ENCODE measurements at places on chromosomes 13 and 19.

- no peak for DNase-seq
These were observed 259.0 kb downstream of the ITGBL1 start for GRCh38 chr13:101711307-101712025.

GRCh38 chr13:43596924-43597598, 189.7 kb downstream of the ENOX1 start:
- DNase-seq: no peak

GRCh38 chr19:10768936-10769335, 51.1 kb downstream of the DNM2 start:
- DNase-seq: no peak

DNA sequence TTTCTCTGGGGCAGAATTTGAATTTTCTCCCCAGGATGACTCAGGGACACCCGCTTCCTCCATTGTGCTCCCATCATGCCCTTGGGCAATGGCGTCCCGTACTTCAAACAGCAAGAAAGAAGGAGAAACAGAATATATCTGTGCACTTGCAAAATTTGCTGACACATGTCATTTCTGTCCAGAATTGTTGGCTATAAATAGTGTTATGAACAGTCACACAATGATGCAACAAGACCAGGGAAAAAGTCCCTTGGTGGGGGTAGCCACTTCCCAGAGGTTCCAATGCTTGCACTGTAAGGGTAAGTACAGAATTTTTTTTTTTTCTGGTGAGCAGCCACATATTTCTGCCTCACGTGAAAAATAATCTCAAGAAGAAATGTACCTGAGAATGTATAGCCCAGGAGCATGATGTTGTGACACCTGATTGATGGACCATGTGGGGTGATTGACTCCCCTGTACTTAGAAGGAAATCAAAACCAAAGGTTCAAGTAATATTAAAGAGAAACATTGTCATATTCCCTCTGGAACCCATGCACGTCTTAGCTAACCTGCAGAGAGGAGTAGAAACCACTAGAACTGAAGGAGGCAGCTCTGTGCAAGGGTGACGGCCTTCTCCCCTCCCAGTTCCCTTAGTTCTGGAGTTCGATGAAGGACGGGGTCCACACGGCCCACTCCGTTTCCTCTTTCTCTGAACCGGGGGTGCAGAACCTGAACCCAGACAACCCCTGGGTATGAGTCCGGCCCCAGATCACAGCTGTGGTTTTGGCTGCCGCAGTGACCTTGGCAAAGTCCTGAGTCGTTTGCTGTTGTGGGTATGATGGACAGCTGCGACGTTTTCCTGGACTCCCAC, 9.3 kb upstream of the LAIR1 start:
- no peak for DNase-seq

- DNase-seq: no peak
These were observed 30.9 kb upstream of the MED4 start for GRCh38 chr13:48125794-48126228.

- DNase-seq: no peak
These were observed 1.0 kb downstream of the IRF2BP1 start for GRCh38 chr19:45884682-45885555.

- DNase-seq: no peak
These were observed 105.3 kb upstream of the KLF5 start for GRCh38 chr13:72953391-72953965.

DNA sequence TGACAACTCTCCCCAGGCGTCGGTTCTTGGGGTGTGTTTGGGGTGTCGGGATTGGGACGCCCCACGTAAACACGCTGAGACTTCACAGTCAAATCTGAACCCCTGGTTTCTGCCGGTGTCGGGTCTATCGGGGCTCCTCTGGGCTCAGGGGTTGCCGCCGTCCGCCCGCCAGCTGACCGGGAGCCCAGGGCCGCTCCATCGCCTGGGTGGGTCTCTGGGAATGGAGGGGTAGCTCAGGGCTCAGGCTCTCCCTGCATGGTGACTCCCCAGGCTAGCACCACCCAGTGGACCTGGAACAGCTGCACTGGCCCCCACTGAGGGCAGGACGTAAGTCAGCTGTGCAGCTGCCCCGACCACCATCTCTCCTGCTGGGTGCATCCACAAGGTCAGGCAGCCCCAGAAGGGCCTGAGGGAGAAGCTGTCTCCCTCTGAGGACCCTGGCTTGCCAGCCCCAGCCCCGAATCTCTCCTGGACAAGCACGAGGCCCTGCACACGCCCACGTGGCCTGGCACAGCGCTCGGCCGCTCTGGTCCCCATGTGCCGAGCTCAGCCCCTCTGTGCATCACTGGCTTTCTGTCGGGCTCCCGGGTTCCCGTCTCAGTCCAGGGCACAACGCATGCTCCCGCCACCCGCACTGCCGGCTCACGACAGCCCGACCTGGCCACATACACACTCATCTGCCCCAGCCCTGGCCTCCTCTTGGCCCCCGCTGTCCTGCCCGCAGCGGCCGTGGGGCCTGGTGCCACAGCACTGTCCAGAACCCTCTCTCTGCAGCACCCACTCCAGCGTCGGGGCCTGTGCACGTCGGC, 6.1 kb downstream of the RNF126 start:
- no peak for DNase-seq

- no peak for DNase-seq
These were observed 55.8 kb downstream of the PEPD start for GRCh38 chr19:33465834-33466233.

DNA sequence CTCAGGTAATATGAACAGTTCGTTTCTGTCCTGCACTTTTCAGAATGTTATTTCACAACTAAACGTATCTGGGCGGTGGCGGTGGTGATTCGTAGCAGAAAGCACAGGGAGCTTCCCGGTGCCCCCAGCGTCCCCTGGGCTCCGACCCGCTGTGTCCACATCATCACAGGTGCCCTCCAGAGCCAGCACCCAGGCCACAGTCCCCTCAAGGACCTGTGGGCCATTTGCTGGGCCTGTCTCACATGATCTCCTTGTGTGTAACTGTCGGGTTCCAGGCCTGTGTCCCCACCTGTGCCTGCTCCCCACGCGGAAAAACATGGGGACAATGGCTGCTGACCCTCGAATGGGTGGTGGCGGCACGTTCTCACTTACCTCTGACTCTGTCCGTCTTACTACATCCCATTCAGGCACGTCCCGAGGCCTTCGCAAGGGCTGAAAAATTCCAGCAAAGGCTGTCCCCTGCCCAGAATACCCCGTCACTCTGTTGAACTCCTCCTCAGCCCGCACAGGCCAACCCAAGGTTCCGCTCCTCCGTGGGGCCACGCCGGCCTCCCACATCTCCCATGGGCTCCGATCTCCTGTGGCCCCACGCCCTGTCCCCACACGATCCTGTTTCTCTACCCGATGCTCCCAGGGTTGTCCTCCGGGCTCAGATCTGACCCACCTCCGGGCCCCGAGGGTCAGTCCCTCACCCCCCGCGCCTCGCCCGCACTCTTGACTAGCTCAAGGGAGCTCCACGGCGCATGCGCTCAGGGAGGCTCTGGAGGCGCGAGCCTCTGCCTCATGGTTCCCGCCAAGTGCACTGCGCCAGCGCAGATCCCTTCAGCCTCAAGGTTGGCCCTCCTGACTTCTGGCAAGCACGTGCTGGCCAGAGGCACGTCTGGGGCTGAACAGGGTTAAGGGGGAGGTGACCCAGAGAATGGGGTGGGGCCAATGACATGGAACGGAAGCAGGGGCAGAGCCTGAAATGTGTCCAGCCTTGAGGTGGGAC, 21.2 kb downstream of the DEDD2 start:
- no peak for DNase-seq

DNA sequence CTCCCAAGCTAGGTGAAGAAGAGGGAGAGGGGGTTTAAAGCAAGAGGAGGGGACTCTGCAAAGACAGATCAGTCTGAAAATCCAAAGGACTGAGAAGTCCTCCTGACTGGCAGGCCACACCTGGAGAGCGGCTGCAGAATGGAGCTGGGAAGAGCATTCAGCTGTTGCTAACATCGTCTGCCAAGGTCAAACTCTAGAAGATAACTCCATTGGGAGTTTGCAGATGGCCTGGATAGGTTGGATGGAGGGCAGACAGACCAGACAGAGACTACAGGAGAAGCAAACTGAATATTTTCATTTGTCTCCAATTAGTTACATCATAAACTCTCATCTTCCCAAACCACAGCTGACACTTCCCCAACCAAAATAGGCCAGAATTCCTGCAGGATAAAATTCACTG, 19.9 kb upstream of the SHISA2 start:
- no peak for DNase-seq

DNA sequence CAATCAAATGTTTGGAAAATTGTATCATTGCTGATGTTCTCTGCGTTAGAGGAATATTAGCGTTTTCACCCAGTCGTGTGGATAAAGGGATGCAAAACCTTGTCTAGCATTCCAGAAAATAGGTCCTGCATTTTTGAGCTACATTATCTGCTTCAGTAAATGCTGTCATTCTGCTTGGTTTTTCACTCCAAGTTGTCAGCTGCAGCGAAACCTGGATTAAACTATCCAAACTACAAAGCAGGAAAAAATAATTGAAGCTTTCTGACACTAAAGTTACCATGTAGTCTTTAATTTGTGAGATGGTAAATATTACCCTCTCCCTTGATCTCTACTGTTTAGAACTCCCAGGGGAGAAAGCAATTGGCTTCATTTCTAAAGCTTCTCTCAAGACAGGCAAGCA, 1795.5 kb upstream of the PRR20A start:
- DNase-seq: no peak

- no peak for DNase-seq
These were observed 9.7 kb upstream of the SPACA4 start for GRCh38 chr19:48596679-48597465.
